ENCODE measurements at places on chromosomes 1 and 21.

DNA sequence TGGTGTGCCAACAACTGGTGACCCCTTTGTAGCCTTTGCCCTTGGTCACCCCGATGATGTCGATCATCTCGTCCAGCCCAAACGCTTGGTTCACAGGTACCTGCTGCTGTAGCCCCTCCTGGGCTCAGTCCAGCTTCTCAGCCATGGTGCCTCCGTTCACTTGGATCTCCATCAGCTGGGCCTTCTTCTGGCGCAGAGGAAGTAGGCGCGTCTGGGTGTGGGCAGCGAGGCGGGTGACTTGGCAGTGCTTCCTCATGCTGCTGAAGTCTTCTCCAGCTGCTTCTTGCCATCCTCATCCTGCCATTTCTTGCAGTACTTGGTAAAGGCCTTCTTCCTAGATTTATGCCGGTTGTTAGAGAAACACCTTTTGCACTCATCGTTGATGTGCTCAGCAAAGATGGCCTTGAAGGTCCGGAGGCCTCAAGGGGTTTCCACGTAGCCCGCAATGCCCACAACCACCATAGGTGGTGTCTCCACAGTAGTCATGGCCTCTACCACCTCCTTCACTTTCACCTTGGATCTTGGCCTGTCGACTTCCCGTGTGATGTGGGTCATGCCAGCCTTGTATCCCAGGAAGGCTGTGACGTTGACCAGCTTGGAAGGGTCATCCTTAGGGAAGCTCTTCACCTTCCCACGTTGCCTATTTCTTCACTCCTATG, 13.0 kb downstream of the DOP1B start:
- no peak for DNase-seq

- DNase-seq: no peak
Measured at GRCh38 chr21:33729641-33730040, 87.3 kb downstream of the ITSN1 start.

GRCh38 chr1:92240034-92240433, 22.3 kb downstream of the C1orf146 start:
- DNase-seq: no peak

- no peak for DNase-seq
Measured at GRCh38 chr1:153272186-153272585, 12.7 kb downstream of the LORICRIN start.

- no peak for DNase-seq
Measured at GRCh38 chr1:203858055-203858454, 3.3 kb upstream of the SNRPE start.

DNA sequence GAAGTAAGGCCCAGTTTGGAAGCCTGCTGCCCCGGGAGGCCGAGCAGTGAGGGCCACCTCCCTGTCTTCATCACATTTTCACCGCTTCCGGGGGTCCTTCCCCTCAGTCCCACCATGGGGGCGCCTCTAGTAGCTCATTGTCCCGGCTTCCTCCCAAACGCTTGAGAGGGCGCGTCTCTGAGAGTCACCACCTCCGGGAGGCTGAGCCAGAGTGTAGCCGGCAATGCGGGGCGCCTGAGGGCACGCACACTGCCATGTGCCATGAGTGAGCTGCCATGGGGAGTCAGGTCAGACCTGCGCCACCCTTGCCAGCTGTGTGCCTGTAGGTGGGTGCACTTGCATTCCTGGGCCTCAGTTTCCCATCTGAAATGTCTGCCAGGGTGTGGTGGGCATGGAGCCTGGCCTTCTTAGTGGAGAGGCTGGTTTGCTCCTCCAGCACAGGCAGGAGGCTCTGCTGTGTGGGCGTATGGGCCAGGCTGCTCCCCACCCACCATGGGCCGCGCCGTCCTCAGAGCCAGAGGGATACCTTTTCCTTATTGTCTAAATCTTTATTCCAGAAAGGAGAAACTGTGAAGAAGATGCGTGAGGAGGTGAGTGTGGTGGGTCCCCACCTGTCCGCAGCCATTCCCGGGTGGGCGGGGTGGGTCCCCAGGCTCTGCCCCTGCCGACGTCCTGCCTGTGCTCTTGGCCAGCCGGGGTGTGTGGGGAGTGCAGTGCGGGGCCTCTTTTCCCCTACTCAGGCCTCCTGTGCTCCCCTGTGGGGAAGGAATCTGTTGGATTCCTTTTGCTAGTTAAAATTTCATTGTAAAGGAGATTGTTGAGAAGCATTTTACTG, 81.3 kb upstream of the COL6A1 start:
- no peak for DNase-seq

DNA sequence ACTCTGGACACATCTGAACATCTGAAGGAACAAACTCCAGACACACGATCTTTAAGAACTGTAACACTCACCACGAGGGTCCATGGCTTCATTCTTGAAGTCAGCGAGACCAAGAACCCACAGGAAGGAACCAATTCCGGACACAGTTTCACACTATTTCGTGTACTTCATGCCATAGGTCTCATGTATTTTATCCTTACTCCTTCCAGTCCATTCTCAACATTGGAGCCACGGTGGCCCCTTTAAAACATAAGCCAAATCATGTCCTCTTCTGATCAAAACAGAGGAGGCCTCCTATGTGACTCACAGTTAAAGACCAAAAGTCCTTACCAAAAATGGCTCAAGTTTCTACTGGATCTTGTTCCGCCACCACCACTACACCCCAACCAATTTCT, 29.8 kb upstream of the RCOR3 start:
- DNase-seq: no peak

Measured in stimulated activated CD4-positive, alpha-beta T cell treated with anti-CD3 and anti-CD28 coated beads, Interleukin-12 subunit alpha, Interleukin-12 subunit beta, amount 100 ng/mL, for 48 hours (primary cell).